ENCODE measurements at places on chromosomes 3 and 15.

GRCh38 chr3:147422601-147423536 lies 13.7 kb downstream of the ZIC1 start:
- no peak for DNase-seq
- peaks cover 61% of the 10 kb centered on the region for H3K27me3 ChIP-seq
- no peaks in the 10 kb centered on the region for H3K36me3 ChIP-seq
- H3K4me1 ChIP-seq, result no peaks in the 10 kb centered on the region
- H3K27ac ChIP-seq, result no peak overlapping the region

DNA sequence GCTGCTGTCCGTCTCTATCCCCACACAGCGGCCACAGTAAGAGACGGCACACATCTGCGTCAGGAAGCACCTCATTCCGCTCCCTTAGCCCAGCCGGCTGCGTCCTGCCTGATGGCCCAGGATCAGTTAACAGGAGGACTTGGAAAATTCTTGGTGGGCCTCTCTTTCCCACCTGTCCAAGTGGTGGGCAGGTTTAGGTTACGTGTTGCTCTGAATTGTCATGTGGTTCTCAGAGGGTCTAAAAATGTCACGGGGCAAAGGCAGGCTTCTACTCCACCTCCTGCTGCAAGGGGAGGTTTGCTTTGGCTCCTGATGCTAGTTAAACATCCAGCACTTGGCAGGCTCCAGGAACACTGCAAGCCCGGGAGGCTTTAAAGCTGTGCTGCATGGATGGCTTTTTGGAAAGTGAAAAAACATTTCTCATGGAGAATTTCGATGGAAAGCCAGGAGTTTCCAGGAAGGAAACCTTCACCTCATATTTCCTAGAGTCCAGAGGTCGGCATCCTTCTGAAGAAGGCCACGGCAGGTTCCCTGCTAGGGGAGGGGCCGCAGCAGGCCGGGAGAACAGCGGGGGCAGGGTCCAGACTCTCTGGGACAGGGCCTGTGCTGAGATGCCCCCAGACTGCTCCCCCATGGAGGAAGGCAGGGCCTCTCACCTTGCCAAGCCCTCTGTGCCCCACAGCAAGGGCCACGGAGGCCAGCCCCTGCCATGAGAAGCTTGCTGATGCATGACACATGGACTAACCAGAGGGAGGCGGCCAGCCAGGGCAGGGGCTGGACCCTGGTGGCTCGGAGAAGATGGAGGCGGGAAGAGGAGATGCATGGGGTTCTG lies 10.8 kb downstream of the CTSH start:
- DNase-seq, result no peak
- H3K36me3 ChIP-seq, result peaks cover 24% of the 10 kb centered on the region
- H3K4me3 ChIP-seq, result no peak overlapping the region
- peaks cover 5% of the 10 kb centered on the region for H3K4me1 ChIP-seq

DNA sequence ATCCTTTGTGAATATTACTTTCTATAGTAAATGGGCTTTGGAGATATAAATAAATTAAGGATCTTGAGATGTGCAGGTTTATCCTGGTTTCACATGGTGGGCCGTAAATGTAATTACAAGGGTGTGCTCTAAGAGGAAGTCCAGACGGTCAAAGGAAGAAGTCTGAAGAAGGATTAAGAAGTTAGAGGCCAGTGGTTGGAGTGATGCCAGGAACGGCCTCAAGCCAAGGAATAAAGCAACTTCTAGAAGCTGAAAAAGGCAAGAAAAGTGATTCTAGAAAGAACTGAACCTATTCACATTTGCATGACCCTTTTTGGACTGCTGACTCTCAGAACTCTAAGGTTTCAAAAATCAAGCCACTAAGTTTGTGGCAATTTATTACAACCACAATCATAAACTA lies 981.3 kb upstream of the ALCAM start:
- H3K4me3 ChIP-seq, result no peak overlapping the region
- H3K27me3 ChIP-seq, result no peaks in the 10 kb centered on the region
- no peaks in the 10 kb centered on the region for H3K36me3 ChIP-seq
- DNase-seq, result no peak

- DNase-seq, result no peak
- no peak overlapping the region for H3K27ac ChIP-seq
- H3K4me3 ChIP-seq, result no peak overlapping the region
- peaks cover 41% of the 10 kb centered on the region for H3K27me3 ChIP-seq
Observed at GRCh38 chr15:57992761-57993355, 72.7 kb downstream of the ALDH1A2 start.
